ENCODE measurements at places on chromosomes 4 and X.

DNA sequence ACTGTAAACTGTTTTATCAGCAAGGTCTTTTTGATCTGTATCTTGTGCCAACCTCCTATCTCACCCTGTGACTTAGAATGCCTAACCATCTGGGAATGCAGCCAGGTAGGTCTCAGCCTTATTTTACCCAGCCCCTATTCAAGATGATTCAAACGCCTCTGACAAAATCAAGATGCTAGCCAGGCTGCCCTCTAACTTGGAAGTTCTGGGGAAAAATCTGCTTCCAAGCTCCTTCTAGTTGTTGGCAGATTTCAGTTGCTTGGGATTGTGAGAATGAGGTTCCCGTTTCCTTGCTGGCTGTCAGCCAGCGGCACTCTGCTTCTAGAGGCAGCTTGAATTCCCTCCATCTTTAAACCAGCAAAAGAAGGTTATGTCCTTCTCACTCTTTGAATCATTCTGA lies 34.7 kb downstream of the LUZP4 start:
- DNase-seq: no peak

- DNase-seq: no peak
These were observed 393.4 kb downstream of the RAPGEF2 start for GRCh38 chr4:159496248-159496647.

- DNase-seq: no peak
These were observed 2.5 kb downstream of the SEPTIN11 start for GRCh38 chr4:76952071-76952470.

DNA sequence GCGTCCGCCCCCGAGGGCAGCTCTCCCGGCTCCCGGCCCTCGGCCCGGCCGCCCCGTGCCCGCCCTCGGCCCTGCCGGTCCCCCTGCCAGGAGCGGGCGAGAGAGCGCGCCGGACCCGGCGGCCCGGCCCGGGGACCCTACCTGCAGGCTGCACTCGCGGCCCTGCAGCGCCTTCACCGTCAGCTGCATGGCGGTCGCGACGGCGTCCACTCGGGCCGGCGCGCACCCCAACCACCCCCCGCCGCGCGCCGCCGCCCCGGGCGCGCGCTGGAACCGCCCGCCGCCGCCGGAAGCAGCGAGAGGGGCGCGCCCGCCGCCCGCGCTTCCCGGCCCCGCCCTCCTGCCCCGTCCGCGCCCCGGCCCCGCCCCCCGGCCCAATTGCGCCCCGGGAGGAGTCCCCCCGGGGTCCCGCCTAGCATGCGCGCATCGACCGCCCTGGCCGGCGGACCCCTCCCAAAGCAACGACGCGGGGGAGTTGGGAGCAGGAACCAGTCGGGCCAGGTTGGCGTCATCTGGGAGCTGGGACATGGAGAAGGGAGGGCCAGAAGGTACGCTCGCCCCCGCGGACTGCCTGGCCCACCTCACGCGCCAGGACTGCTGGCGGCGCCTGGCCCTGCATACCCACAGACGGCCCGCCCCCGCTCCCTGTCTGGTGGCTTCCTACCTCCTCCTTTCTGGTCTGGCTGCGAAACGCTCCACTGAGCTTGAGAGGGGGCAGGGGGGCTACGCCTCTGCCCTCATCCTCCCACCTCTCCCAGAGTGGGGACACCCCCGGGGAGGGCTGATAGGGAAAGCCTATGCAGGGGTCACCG lies at the start of gene UBL4A:
Gene UBL4A, minus strand, starts transcription at position 220 of the 812 bp plus-strand sequence. Its CDS starts 31 bp downstream, at position 189.
- peak; percentile 62 for DNase-seq

DNA sequence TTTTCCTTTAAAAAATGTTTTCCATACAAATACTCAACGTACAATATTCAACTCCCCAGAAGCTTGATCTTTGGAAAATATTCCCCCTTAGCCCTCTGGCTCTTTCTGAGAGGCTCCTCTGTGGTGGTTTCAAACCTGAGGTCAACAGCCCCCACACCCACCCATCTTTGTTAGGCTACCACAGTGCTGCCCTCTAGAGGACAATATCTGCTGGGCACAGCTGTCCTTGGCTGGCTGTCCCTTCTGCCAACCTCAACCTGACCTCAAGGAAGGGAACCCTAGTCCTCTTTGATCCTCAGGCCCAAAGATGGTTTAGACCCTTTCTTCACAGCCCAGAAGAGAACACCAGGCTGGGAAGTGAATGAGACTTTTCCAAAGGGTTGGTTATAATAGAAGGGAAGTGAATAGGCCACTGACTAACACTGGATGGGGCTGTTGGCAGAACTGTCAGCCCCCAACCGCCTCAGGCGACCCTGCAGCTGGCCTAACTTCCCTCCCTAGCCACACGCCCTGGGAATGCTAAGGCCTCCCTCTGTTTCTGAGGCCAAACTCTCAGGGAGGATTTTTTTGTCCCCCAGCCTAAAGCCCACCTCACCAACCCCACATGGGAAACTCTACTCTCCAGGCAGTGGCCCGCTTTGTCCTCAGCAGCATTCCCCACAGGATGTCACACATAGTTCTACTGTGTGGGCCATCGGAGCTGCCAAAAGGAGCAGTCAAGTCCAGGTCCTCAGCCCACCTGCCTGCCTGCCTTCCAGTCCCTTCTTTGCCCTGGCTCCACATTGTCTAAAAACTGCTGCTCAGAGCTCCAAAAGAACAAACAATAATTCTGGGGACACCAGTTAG lies 34.3 kb downstream of the NYX start:
- DNase-seq: no peak

DNA sequence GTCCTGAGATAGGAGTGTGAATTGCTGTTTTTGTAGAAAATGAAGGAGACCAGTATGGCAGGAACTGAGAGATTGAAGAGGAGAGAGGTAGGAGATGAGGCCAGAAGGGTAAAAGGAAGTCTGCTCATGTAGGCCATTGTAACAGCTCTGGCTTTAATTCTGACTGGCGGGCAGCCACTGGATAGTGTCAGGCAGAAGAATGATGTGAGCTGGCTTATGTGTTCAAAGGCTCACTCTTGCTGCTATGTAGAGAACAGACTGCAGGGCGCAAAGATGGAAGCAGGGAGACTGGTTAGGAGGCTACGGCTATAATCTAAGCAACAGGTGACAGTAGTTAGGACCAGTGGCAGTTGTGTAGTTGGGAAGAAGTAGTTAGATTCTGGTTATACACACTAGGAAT lies 160.2 kb upstream of the FGF13 start:
- no peak for DNase-seq

GRCh38 chrX:127030016-127030748 lies 210.7 kb downstream of the PRR32 start:
- no peak for DNase-seq

- DNase-seq: no peak
These were observed 72.7 kb upstream of the EDNRA start for GRCh38 chr4:147408189-147408588.

DNA sequence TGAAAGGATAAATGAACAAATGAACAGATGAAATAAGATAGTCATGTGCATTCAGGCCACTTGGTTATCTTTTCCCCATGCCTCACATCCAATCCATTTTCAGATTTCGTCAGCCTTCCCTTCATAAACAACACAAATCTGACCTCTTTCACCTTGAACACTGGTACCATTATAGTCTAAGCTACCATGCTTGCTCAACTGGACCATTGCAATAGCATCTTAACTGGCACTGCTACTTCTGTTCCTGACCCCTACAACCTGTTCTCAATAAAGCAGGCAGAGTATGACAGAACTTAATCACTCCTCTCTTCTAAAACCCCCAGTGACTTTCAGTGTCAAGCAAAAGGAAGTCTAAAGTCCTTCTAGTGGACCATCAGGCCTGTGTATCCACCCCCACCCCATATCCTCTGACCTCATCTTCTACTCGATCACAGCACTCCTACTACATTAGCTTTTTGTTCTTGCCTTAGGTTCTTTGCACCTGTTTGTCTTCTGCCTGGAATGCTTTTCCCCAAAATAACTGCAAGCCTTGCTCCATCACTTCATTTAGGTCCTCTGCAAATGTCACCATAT lies 40.7 kb downstream of the LARP7 start:
- no peak for DNase-seq

DNA sequence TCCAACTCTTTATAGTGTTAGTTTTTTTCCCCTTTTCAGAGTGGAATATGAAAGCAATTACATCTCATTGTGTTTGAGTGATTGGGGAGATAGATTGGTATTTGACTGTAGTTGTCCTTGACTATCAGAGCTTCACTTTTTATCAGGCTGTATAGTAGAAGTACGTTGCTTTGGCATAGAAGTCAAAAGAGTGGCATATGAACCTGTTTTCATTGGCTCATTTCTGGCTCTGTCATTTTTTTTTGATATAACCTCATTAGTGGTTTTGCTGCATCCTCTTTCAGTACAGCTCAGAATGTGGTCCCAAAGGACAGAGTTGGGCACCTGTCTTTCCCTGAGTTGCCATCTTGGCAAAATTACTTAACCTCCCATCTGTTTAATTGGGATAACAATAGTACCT lies 1.4 kb downstream of the TMA16 start:
- no peak for DNase-seq

DNA sequence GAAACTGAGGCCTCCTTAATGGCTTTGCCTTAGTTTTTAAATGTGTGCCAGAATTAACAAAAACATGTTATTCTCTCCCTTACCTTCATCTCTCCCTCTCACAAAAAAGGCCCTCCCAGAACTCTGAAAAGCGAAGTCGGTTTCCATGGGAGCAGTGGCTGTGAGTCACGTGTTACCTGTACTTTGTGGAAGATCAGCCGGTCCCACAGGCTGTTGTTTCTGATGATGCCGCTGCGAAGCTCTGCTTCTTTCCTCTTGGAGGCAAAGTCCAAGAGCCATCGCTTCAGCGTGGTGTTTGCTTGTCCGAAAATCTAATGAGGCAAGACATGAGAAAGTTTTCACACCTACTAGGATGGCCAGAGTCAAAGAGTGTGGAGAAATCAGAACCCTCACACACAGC lies 32.5 kb upstream of the CENPU start:
- no peak for DNase-seq

GRCh38 chr4:84719115-84719514 lies 136.2 kb downstream of the CDS1 start:
- no peak for DNase-seq

DNA sequence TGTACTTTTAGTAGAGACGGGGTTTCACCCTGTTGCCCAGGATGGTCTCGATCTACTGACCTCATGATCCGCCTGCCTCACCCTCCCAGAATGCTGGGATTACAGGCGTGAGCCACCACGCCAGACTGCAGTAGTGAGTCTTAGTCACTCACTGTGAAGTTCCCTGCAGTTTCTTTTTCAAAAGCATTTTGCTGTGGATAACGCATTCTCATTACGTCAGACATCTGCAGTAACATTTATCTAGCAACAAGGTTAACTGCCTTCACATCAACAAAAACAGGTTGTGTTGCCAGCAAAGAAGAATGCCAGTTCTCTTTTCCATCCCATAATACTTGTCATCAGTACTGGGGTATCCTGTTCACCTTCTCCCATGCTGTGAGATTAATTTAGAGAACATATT lies 164.6 kb downstream of the DHRSX start:
- no peak for DNase-seq

- DNase-seq: no peak
These were observed 227.7 kb downstream of the BCOR start for GRCh38 chrX:39869846-39870601.

DNA sequence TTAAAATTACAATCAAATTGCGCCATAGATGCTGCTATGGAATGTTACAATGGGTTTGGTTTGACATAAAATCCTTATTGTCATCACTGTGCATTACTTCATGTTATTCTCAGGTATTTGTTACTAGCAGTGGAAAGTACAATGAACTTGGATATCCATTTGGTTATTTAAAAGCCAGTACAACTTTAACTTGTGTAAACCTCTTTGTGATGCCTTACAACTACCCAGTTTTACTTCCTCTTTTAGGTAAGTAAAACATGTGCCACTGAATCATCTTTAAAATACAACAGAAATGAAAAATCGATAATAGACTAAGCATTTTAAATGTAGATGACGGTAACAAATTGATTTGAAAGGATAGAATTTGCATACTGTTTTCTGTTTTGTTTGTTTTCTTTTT lies 35.6 kb downstream of the INTS6L start:
- DNase-seq: no peak

Measured in SK-N-DZ (cell line).